ENCODE measurements at places on chromosomes 5 and 9. TPM values are rescaled to one million over a fixed set of nuclear protein-coding genes. Genes with fewer than 3 reads are reported as not detected.

The SPATA31A3 gene
- not detected for polyA plus RNA-seq

The SET gene
- 339 TPM for polyA plus RNA-seq

The N4BP3 gene
- polyA plus RNA-seq = 2.0 TPM

The IL5 gene
- 0.07 TPM for polyA plus RNA-seq

The TEK gene
- 14.6 TPM for polyA plus RNA-seq

The PTGES2 gene
- 59.1 TPM for polyA plus RNA-seq

The FAM240B gene
- not detected for polyA plus RNA-seq

The SEMA5A gene
- 11.9 TPM for polyA plus RNA-seq

The DIPK1B gene
- polyA plus RNA-seq = 13.3 TPM

The AQP7 gene
- 40.9 TPM for polyA plus RNA-seq

The SHOC1 gene
- polyA plus RNA-seq = 0.10 TPM

The TBCA gene
- 206 TPM for polyA plus RNA-seq

The GMCL2 gene
- polyA plus RNA-seq = 0.01 TPM

The GDNF gene
- polyA plus RNA-seq = 4.2 TPM

The GPRIN1 gene
- polyA plus RNA-seq = 7.0 TPM

The BAAT gene
- polyA plus RNA-seq = 0.60 TPM

The GPR151 gene
- polyA plus RNA-seq = 0.04 TPM
